ENCODE measurements at places on chromosomes 2 and 18.

DNA sequence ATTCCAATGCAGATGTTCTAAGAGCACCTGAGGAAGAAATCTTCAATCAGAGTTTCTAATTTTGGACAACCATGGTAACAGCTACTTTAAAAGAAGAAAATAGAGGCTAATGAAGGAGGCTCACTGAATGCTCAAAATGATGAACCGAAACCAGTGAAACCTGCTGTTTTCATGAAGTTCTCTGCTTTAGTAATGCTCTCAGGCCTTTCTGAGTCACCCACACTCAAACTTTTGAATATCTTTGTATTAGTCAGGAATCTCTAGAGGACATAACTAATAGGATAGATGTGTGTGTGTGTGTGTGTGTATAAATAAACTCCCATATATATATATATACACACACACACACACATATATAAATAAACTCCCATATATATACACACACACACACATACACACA is 76.9 kb upstream of the RIT2 start:
- DNase-seq, result no peak

GRCh38 chr2:201734111-201734510 is 35.7 kb upstream of the MPP4 start:
- no peak for DNase-seq

DNA sequence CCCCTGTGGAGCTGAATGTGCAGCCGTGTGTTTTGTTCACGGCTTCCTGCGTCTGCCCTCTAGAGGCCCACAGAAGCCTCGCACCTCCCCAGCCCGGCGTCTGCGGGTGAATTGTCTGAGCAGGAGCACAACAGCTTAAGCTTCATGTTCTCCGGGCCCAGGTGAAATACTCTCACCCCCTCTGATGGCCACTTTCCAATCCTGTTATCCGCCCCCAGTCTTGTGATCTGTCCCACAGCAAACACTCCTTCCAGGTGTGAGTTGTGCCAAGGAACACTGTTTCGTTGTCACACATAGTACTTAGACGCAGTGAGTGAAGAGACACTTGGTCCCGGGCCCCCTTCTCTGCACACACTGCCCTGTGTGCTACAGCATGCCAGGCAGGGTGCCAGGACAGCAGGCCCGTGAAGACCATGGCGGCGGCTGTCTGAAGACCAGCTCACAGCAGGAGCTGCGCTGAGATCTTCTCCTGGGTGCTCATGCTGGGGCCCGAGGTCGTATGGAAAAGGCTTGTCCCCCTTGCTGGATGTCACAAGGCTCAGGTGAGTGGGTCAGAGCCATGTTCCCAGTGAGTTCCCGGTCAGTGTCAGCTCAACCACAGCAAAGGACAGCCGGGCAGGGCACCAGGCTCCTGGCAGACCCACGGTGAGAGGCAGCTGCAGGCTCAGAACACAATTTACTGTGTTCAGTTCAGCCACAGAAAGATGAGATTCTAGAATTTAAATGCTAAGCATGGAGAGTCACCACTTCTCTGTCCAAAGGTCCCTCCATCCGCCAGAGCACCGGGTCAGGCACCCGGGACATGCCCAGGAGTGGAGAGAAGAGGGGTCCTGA is 6.8 kb upstream of the PXDN start:
- no peak for DNase-seq

DNA sequence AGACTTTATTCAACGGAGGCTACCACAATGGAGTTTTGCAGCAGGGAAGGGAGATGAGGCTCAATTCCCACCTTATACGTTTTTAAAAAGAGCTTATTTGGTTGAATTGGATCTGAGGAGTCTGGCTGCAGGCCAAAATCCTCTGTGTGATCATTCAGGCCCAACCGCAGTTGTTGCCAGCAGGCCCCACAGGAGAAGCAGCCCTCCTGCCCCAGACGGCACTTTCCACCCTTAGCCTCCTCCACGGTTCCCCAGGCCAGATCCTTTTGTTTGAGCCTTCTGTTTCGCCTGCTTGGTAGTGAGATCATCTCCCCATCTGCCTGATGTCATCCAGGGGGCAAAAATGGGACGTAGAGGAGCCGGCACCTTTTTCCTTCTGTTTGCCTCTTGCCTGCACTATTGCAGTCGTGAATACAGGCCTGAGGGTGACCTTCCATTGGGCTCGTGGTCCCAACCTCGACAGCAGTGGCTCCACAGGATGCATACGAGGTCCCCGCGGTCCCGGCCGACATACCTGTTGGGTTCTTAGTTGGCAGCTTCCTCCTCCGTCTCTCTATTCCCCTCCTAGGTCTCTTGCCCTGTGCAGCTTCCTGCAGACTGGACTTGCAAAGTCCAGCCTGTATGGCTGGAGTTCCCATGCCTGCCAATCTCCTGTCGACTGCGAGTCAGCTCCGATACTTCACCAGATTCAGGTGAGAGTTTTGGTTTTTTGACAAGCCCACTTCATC is 9.3 kb upstream of the GPR35 start:
- no peak for DNase-seq

DNA sequence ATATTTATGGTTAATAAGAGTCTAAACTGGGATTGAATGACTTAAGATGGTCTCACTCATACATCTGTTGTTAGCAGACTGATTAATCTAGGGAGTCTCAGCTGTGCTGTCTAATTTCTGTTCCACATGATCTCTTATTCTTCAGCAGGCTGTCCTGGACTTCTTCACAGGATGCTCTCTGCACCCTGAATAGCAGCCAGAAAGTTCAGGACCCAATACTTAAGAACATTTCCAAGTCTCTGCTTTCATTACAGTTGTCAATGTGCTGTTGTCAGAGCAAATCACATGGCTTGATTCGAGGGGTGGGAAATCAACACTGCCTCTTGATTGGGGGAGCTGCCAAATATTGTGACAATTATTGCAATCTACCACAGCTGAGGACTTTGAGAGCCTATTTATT is 627.1 kb upstream of the SLC8A1 start:
- no peak for DNase-seq
